ENCODE measurements at places on chromosomes 2 and 18.
A peak's percentile ranks its signal among the peaks of the same experiment; 100 is the strongest.

DNA sequence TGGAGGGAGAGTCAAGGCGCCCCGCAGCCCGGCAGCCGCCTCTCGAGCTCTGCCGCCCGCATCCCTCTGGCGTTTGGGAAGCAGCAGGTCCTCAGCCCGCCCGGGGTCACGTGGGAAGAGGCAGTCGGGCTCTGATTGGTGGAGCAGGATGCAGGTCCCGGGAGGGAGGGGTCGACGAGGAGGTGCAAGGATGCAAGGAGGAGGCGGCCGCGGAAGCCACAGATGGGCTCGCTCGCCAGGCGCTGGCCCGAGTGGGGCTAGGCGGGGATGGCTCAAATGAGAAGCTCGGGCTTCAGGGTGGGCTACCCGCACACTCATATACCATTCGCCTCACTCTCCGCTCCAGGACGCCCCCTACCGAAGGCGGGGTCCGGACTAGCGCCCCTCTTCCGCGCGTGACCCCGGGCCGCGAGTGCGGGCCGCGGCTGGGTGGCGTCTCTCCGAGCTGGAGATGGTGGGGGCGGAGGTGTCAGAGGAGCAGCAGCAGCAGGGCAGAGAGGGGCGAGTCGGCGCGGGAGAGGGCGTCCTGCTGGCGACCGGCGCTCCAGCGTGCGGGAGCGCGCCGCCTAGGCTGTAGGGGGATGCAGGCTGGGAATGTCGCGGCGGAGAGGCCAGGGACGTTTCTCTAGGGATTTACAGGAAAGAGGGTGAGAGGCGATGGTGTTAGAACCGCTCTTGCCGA is at the start of gene TMEFF2:
TMEFF2 (minus strand) TSS at position 68 of the 682 bp plus-strand sequence. CDS start 409 bp downstream, outside the sequence.
- peak; percentile 59 for DNase-seq

- DNase-seq = peak; percentile 71
Observed at GRCh38 chr2:85753525-85754312, at the start of gene ATOH8. Gene ATOH8 (plus strand): TSS chr2:85753991. CDS start chr2:85754190, 199 bp downstream.

GRCh38 chr2:220959391-220959802 is 612.7 kb downstream of the EPHA4 start:
- no peak for DNase-seq

- DNase-seq = no peak
Observed at GRCh38 chr2:15969214-15969613, 28.9 kb downstream of the MYCN start.

DNA sequence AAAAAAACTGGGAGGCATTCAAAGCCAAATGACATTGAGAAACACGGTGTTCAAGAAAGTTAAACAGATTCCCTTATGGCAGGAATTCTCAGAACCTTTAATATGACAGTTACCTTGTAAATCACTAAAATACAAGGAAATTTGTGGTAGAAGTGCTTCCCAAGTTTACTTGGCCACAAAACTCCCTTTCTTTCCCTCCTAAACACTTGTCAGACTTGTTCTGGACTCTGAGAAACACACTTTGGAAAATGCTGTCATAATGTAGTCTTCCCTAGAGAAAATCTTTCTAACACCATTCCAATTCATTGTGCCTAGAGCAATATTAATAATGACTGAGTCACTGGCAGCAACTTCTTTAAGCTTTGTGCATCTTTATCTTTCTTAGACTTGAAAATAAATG is 140.4 kb downstream of the ANKRD44 start:
- DNase-seq = no peak

GRCh38 chr2:150280231-150280630 is 207.2 kb downstream of the RND3 start:
- no peak for DNase-seq

DNA sequence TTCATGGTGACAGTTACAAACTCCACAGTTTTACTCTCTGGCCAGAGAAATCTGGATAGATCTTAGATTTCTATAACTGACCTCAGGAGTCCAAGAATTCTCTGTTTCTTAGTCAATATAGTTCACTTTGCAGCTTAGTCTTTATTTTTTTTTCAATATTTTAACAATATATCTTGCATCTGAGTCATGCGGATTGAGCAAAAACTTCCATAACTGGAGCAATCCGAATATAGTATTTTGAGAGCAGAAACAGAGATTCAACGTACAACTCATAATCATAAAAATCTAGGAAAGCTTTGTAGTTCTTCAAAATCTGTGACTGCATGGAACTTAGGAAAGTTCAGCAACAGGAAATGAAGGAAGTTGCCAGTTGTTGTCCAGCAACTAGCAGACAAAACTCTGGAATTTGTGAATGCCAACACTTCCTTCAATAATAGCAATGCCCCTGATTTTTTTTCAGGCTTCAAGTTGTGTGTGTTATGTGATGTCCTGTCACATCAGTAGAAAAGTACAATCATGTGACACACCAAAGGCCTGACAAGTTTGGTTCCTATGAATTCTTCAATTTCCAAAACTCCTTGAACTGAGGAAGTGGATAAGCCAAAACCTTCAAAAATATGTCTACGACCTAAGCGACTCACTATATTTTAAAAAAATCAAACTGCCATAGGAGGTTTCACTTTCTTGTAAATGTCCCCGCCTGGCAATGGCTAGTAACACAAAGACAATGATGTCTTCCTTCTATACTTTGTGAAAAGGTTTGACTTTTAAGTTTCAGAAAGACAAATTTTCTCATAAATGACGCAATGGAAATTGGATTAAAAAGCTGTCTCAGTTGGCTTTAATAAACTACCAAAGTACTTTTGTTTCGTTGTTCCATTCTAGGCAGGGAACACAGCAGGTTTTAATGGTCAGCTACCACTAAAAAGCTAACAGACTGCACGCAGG is 510.6 kb downstream of the ERBB4 start:
- no peak for DNase-seq

DNA sequence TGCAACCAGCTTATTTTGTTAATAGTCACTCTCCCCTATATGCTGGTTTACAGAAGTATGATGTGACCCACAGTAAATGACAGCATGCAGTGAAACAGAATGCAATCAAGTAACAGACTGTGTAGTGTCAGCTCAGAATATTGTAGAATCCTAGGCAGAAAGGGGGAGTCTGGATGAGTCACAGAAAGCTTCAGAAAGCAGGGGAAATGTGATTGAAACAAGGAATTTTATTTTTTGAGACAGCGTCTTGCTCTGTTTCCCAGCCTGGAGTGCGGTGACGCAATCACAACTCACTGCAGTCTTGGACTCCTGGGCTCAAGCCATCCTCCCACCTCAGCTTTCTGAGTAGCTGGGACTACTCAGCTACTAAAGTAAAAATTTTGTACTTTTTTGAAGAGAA is 219.9 kb upstream of the FBXO11 start:
- no peak for DNase-seq

- peak; percentile 55 for DNase-seq
Observed at GRCh38 chr2:170005702-170006101, 172.2 kb upstream of the MYO3B start.

- no peak for DNase-seq
Observed at GRCh38 chr18:58871514-58872420, 7.1 kb downstream of the ZNF532 start.

DNA sequence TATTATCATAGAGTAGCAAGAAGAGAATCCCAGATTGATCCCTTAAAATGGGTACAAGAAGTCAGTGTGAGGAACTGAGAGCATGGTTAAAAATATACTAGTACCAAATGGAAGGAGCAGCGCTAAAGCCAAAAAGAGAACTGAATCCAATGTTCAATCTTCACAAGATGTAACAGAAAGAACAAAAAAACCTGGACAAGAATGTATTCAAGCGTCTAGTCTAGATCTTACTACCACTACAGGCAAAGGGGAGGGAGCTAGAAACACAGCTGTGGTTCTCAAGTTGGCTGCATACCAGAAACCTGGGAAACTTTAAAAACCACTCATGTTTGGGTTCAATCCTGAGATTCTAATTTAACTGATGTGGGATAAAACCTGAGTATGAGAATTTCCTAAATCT is 57.5 kb downstream of the PIAS2 start:
- no peak for DNase-seq

DNA sequence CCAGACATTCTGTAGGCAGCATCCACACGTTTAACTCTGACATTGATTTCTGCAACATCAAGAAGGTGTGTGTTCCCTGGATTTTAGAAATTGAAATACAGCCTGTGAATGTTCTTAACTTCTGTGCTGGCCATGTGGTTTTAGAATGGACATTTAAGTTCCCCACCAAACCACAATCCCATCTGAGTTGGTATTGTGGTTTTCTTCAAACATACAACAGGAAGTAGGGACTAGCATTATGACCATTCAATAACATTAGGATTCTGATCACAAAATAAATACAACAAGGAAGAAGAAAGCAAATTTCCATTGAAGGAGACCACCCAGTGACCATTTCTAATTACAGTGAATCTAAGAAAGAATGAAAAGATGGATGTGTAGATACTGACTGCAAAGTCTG is 51.2 kb downstream of the MAP3K20 start:
- peak; percentile 73 for DNase-seq

- DNase-seq = no peak
Observed at GRCh38 chr2:195984923-195985726, 83.5 kb downstream of the DNAH7 start.

DNA sequence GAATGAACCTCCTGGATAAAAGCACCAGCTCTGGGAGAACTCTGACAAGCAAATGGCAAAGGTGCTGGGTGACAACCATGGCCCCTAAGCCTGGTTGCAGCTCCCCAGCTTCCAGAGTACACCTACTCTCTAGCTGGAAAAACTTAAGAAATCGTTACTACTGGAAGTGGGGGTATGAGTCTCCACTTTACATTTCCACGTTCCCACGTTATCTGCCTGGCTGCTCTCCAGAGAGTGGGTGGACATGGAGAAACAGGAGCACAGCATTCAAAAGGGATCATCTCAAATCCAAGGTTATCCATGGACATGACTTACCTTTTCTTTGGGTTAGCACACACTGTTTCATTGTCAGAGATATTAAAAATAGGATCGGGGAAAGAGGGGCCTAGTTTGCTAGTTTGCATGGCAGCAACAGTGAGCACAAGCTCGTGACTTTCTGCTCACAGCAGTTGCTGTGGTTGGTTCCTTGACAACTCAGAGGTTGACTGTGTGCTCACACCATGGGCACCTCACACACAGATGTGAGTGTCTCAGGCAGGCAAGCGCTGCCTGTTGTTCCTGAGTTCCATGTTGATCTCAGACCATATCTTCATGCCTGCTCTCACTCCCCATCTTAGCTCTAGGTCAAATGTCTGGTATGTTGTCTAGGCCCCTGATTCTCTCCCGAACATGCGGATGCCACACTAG is 32.5 kb downstream of the PTPN18 start:
- no peak for DNase-seq

DNA sequence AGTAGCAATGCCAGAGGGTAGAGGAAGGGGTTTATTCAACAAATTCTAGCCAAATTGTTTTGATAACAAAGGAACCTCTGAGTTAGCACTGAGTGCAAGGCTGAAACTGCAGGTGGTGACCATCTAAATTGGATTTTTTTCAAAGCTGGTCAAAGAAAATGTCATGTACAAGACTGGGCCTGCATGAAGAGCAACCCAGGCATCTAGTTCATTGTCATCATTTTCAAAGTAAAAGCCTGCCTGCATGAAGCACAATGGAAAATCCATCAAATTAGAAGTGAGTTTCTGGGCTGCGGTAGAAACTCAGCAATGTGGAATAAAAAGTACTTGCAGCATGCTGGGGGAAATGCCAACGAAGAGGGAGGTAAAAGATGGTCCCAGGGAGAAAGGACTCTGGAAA is 80.8 kb upstream of the PPP1CB start:
- DNase-seq = no peak

DNA sequence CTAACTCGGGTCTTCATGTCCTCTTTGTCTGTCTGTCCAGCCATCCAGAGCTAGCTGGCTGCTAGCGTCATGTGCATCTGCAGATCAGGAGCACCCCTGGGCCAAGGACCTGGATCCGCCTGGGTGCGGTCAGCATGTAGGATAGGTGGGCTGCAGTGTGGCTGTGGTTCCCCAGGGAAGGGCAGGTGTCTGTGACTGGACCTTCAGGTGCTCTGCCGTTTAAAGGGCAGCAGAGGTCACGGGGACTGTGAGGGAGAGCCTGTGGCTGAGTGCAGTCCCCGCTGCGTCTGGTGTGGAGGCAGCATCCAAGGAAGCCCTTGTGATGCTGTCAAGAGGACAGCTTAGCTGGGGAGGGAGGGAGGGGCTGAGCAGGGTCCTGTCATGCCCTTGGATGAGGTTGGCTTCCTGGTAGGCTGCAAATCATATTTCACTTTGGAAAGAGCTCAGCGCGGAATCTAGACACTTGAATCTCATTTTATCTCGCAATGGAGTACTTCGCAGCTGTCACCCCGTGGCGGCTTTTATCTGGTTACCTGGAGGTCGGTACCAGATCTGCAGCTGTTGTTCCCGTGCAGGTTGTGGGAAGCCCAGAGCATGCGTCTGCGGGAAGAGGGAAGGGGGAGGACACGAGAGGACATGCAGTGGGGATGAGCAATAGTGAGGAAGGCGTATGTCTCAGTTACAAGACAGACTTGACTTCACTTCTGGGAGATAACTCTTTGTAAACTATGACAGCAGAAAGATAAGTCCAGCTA is 5.9 kb upstream of the RALB start:
- no peak for DNase-seq

- DNase-seq = peak; percentile 56
Observed at GRCh38 chr18:35122586-35123224, 81.5 kb downstream of the MAPRE2 start.

GRCh38 chr2:208326016-208326415 is 60.0 kb downstream of the PIKFYVE start:
- DNase-seq = no peak

- no peak for DNase-seq
Observed at GRCh38 chr2:70328921-70329561, 27.2 kb upstream of the FAM136A start.

DNA sequence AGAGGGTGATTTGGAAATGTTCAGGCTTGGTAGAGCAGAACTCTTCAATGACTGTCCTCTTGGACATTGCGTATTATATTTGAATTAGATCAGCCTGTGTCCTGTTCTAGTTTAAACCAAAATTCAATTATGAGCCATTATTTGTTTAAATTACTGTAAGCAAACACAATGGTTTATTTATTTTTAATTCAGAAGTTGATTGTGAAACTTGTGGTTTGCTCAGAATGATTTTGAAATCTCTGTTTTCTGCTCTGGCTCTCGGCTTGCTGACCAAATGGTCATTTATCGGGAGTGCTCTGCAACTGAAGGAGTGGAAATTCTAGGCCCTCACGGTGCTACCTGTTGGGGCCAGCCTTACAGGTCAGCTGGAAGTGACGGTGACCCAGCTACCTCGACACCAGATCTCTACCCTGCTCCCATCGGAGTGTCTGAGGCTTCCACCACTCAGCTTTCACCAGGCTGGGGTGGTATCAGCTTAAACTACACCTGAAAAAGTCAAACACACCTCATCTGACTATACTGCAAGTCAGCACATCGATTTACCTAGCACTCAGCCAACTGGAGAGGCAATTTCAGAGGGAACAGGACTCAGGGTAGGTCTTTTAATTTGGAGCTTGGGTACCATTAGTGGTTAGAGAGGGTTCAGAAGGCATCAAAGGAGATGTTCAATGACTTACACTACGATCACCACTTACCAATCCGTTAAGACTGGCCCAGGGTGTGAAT is 36.8 kb upstream of the GPD2 start:
- DNase-seq = peak; percentile 11

GRCh38 chr18:12598181-12598930 is 59.6 kb downstream of the SPIRE1 start:
- DNase-seq = peak; percentile 73

DNA sequence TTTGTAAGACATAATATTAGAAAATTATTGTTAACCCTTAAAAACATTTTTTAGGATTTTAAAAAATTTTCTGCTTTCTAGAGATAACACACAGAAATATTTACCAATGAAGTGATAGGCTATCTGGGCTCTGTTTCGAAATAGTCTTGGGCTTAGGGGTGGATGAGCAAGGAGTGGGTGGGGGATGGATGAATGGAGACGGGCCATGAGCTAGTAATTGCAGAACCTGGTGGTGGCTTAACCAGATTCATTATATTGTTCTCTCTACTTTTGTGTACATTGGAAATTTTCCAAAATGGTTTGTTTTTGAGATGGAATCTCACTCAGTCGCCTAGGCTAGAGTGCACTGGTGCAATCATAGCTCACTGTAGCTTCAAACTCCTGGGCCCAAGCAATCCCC is 89.6 kb downstream of the TCF7L1 start:
- peak; percentile 7 for DNase-seq
